Fibroblast of the aortic adventitia (primary cell): ENCODE measurements at places on chromosomes 16 and 17.

GRCh38 chr16:12178251-12178990, 201.9 kb downstream of the SNX29 start:
- peak; percentile 52 for DNase-seq

DNA sequence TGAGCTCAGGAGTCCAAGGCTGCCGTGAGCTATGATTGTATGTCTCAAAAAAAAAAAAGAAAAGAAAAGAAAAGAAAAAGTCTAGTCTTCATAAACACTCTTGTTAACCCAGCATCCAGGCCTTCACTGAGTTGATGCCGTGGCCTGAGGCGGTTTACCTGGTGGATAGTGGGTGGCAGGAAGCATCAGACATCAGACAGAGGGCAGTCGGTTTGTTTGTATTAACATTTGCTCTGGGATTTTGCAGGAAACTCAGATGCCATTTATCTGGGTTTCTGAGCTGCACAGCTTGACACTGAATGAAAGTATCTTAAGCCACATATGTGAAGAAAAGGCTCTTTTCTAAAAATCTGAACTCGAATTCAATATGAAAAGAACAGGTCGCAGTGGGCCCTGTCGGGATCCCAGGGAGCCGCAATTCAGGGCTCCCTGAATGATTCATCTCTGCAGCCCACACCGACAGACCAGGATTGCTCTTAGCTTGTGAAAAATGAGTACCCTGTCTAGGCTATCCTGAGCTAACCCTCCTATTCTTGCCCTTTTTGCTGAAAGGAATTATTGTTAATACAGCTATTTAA, 1.1 kb upstream of the DBNDD1 start:
- no peak for DNase-seq

DNA sequence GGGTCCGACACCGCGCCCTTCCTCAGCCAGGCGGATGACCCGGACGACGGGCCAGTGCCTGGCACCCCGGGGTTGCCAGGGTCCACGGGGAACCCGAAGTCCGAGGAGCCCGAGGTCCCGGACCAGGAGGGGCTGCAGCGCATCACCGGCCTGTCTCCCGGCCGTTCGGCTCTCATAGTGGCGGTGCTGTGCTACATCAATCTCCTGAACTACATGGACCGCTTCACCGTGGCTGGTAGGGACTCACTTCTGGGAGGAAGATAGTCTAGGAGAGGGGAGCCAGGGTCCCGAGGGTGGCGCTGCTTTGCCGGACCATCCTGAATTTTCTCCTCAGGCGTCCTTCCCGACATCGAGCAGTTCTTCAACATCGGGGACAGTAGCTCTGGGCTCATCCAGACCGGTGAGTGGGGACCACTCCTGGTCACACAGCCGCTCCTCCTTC, 601 bp downstream of the SPNS1 start:
- DNase-seq: no peak

GRCh38 chr17:48636177-48637018, 10.2 kb upstream of the HOXB9 start:
- DNase-seq: peak; percentile 51

DNA sequence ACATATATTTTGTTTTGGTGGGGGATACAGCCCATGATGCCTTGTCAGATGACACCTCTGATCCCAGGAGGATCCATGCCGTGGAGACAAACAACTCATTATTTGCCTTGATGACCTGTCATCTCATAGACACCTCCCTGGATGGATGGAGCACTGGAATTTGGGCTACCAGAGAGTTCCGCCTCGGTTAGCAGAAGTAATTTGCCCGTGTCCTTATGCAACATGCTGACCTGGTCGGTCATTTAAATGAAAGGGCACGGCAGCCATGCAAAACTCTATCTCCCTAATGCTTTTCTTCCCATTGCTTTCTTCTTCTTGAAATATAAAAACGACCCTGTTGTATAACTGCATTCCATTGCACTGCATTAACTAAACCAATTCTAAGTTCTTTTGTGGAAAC, 145.3 kb downstream of the GRIN2A start:
- DNase-seq: no peak

- DNase-seq: peak; percentile 75
Measured at GRCh38 chr17:75059369-75060345, 12.6 kb downstream of the KCTD2 start.

DNA sequence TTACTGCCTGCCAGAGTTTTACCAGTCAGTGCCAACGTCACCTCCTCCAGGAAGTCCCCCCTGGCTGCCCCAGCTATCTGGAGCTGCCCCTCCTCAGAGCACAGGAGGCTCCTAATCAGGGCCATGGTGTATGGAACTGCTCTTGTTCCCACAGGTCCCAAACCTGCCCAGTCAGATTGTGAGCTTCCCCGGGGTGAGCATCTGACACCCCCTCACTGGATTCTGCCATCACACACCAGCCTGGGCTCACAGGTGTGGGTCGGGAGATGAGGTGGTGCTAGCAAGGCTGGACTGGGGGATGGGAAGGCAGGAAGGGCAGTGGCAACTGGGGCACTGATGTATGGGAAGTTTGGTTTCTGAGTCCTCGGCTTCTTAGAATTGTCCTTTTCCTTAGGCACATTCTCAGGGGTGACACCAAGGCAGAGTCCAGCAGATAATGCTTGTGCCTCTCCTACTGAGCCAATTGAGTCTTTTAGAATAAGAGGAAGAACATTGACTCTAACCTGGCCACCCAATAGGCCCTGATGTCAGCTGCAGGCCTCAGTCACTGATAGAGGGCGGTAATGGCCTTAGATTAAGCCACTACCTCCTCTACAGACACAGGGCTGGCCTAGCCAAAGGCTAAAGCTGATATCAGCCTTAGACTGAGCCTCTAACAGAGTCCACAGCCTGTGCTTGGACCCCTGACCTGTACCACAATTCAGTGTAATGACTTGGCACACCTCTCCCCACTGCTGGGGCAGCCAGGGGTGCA, 107.9 kb downstream of the WSCD1 start:
- no peak for DNase-seq

- DNase-seq: peak; percentile 37
Measured at GRCh38 chr17:31854672-31855071, 4.4 kb downstream of the COPRS start.

- DNase-seq: no peak
Measured at GRCh38 chr16:79635488-79635887, 35.0 kb upstream of the MAF start.

DNA sequence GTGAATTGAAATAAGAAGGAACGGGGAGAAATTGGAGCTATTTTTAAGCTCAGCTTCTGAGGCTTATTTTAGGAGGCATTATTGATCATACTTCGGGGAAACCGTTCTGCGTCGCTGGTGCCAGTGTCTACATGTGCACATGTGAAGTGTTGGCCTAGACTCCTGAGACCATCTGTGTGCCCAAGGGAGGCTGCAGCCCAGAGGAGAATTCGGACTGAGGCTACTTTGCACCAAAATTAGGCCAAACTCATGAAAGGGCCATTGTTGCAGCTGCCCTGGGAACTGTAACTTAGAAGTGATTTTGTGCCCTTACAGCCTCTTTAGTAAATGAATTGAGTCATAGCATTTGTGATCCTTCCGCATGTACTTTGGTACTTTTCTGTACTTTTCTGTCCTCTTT, 102.0 kb upstream of the NOL11 start:
- DNase-seq: no peak

DNA sequence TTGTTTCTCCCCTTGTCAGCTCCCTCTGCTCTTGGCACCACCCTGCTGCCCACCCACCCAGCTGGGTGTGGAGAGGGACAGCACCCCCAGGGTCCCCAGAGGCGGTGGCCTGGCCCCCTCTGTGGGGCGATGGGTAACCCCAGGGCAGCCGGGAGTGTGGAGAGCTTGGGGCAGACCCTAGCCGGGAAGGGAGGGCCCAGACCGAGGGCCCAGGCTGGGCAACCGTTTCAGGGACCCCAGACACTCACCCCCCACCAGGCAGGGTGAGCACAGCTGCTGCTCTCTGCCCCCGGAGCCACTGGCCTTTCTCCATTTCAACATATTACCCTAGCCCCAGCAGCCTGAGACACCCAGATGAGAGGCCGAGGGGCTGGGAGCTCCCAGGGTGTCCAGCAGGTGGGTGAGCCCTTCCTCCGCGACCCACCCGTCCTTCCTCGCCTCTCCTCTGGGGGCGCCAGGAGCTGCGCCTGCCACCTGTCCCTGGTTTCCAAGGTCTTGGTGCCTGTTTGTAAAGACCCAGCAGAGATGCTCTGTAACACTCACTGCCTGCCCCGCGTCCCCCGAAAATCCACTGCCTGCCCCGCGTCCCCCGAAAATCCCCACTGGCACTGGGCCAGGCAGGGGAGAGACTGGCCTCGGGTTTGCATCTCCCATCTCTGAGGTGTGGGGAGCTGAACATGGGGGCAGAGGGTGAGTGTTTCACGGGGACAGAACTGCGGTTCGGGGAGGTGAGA, 45.4 kb downstream of the BAHCC1 start:
- DNase-seq: no peak
